Spinal cord (tissue), 10 donors: ENCODE measurements at places on chromosomes 1 and 21. TPM values are rescaled to one million over a fixed set of nuclear protein-coding genes. Genes with fewer than 3 reads are reported as not detected.

DNA sequence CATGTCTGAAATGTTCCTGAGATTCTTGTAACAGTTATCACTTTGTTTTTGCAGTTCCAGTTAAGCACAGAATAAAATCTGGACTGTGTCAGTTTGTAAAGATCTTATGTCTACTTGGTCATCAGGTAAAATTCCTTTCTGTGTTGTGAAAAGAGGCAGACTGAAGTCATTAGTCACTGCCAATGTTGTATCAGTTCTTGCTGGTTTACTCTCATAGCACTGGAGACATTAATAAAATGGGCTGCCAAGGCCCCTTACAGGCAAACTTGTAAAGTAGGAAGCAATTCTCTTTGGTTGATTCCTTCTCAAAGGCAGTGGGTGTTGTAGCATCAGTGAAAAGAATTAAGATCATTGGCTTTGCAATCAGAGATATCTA lies 61.4 kb upstream of the ST6GALNAC3 start:
- no peaks in the 10 kb centered on the region for H3K27me3 ChIP-seq
- H3K36me3 ChIP-seq, result no peaks in the 10 kb centered on the region
- DNase-seq, result no peak
- no peak overlapping the region for H3K4me3 ChIP-seq
- H3K27ac ChIP-seq, result no peak overlapping the region

GRCh38 chr1:39391691-39392679 lies 99.5 kb upstream of the BMP8A start:
- H3K27me3 ChIP-seq, result no peaks in the 10 kb centered on the region
- H3K36me3 ChIP-seq, result peaks cover 24% of the 10 kb centered on the region
- peak overlapping the region; percentile 79 for H3K27ac ChIP-seq
- no peak for DNase-seq
- H3K4me1 ChIP-seq, result peaks cover 19% of the 10 kb centered on the region

- no peaks in the 10 kb centered on the region for H3K36me3 ChIP-seq
- no peaks in the 10 kb centered on the region for H3K27me3 ChIP-seq
- DNase-seq, result no peak
- no peak overlapping the region for H3K27ac ChIP-seq
- no peak overlapping the region for H3K4me3 ChIP-seq
Measured at GRCh38 chr21:28086861-28087581, 905.7 kb downstream of the LTN1 start.

GRCh38 chr1:11752359-11753088 lies 9.5 kb upstream of the C1orf167 start:
- no peaks in the 10 kb centered on the region for H3K27me3 ChIP-seq
- peaks cover 40% of the 10 kb centered on the region for H3K36me3 ChIP-seq
- no peak overlapping the region for H3K27ac ChIP-seq
- peaks cover 4% of the 10 kb centered on the region for H3K4me1 ChIP-seq
- no peak for DNase-seq

DNA sequence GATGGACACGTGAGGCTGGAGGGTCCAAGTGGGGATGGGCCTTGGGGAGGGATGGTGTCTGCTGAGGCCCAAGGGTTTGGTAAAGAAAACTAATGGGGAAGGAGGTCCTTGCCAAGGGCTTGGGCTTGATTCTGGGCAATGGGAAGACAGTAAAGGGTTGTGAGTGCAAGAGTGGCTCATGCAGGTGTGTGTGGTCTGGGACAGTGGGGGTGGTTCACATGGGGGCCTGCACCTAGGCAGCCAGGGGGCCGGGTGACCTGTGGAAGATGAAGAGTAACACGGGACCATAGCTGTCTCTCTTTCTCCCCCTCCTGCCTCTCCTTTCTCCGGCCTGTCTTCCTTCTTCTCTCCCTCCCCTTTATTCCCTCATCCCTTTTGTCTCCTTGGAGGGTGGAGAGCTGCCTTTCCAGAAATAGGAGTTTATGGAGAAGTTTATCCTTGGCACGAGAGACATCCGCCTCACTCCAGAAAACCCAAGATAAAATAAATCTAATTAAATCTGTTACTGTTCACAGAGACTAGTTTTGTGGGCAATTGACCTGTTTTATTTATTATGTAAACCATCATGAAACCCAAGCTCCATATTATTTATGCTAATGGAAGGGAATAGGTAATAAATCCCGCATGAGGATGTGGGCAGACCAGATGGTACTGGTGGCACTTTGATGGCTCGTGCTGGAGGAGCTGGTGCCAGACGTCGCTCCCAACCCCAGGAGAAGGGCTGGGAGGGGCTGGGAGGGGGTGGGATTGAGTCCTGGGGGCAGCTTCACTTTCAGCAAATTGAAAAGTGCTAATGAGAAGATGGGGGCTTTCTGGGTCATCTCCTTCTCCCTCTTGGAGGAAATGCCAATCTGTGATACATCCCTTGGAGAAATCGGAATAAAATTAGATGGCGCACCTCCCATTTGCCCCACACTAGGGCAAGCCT lies 272.9 kb upstream of the CSF3R start:
- no peak overlapping the region for H3K27ac ChIP-seq
- H3K27me3 ChIP-seq, result no peaks in the 10 kb centered on the region
- no peak for DNase-seq
- H3K36me3 ChIP-seq, result no peaks in the 10 kb centered on the region
- no peak overlapping the region for H3K4me3 ChIP-seq
- peaks cover 7% of the 10 kb centered on the region for H3K4me1 ChIP-seq

GRCh38 chr1:180836449-180836848 lies 76.2 kb upstream of the KIAA1614 start:
- DNase-seq, result peak; percentile 75
- H3K36me3 ChIP-seq, result no peaks in the 10 kb centered on the region
- H3K27me3 ChIP-seq, result no peaks in the 10 kb centered on the region
- H3K27ac ChIP-seq, result peak overlapping the region; percentile 17
- no peak overlapping the region for H3K4me3 ChIP-seq

DNA sequence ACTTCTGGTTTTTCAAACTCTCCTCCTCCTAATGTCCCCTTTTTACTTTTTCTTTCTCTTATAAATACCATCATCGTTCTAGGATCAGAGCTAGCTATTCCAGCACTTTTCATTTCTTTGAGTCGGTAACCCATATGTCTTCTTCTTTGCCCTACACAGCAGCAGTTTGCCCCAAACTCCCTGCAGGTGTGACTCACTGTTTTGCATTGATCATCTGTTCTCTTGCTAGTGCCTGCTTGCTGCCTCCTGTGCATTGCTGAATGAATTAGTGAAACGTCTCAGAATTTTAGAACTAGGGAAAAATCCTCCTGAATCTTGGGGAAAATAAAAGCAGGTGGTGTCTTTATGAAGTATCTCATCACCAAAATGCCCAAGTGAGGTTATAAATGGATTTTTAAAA lies 21.7 kb downstream of the KCNK2 start:
- H3K36me3 ChIP-seq, result no peaks in the 10 kb centered on the region
- H3K27ac ChIP-seq, result no peak overlapping the region
- no peaks in the 10 kb centered on the region for H3K27me3 ChIP-seq
- H3K4me3 ChIP-seq, result no peak overlapping the region

GRCh38 chr1:13700521-13701270 lies 708 bp downstream of the PRDM2 start:
- H3K27me3 ChIP-seq, result no peaks in the 10 kb centered on the region
- peaks cover 9% of the 10 kb centered on the region for H3K4me1 ChIP-seq
- peak; percentile 60 for DNase-seq
- H3K27ac ChIP-seq, result peak overlapping the region; percentile 61
- no peaks in the 10 kb centered on the region for H3K36me3 ChIP-seq
- peak overlapping the region; percentile 53 for H3K4me3 ChIP-seq

DNA sequence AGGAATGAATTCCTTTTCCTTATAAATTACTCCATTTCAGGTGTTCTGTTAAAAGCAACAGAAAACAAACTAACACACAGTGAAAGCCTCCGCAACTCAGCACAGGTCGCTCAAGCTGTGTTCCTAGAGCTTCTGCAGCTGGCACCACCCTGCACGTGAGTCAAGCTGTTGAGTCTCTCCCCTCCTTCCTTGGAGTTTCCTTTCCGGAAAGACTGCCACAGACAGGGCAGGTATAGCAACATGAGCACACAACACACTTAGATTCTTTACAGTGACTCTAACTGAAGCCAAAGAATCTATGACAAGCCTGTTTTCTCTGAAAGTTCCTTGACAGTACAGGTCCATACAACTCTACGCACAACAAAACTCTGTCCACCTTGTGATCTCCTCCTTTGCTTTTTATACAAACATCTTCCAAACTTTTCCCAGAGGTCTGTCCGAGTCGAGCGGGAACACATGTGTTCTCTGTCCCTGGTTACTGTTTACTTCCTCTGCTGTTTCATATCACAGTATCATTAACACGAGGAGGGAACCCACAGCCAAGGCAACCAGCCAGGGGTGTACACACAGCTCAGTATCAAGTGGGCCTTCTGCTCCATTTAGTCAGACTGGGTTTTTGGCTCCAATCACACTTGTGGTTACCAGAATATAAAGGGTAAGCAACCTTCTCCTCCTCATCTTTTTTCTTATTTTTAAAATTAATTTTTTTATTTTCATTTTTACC lies 38.7 kb upstream of the DESI2 start:
- DNase-seq, result no peak
- no peak overlapping the region for H3K4me3 ChIP-seq
- no peaks in the 10 kb centered on the region for H3K27me3 ChIP-seq
- H3K4me1 ChIP-seq, result no peaks in the 10 kb centered on the region
- H3K27ac ChIP-seq, result no peak overlapping the region

DNA sequence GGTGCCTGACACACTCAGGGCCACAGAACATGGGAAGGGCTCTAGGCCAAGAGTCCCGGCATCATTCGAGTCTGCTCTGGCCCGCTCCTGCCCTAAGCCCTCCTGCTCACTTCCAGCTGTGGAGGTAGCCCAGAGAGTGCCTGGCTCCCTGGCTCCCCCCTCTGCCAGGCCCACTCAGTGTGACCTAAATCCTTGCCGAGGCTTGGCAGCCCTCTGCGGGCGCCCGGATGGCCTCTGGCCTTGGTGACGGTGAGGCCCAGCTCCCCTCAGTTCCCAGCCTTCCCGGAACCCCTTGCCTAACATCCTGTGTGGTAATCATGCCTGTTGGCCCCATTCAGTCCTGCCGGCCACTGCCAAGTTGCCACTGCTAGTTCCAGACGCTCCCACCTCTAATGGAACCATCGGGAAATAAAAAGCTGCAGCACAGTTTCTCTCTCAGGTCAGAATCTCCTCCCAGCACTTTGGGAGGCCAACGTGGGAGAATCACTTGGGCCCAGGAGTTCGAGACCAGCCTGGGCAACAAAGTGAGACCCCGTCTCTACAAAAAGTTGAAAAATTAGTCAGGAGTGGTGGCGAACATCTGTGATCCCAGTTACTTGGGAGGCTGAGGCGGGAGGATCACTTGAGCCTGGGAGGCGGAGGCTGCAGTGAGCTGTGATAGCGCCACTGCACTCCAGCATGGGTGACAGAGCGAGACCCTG lies 1.2 kb upstream of the H6PD start:
- H3K27me3 ChIP-seq, result no peaks in the 10 kb centered on the region
- no peak overlapping the region for H3K27ac ChIP-seq
- H3K4me1 ChIP-seq, result peaks cover 24% of the 10 kb centered on the region
- no peak for DNase-seq
- H3K36me3 ChIP-seq, result no peaks in the 10 kb centered on the region
- H3K4me3 ChIP-seq, result no peak overlapping the region

DNA sequence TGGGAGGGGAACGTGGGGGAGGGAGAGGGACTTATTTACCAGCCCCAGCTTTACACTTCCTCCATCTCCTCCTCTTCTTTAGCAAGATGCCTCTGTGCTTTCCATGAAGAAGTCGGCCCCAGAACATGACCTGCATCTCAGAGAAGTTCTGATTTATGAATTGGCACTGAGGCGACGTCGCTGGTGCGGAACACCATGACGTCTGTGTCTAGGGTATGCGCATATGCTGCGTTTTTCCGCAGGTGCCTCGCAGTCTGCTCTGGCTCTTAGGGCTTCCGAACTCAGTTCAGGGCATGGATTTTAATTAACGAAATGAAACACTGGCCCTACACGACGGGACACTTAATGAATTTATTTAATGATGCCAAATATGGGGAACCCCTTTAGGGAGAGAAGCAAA lies 510.3 kb downstream of the SMYD3 start:
- no peak overlapping the region for H3K4me3 ChIP-seq
- H3K36me3 ChIP-seq, result no peaks in the 10 kb centered on the region
- H3K27me3 ChIP-seq, result no peaks in the 10 kb centered on the region
- H3K27ac ChIP-seq, result no peak overlapping the region

GRCh38 chr1:160293020-160293968 lies 8.4 kb upstream of the PEX19 start:
- no peak overlapping the region for H3K4me3 ChIP-seq
- peaks cover 74% of the 10 kb centered on the region for H3K36me3 ChIP-seq
- no peaks in the 10 kb centered on the region for H3K27me3 ChIP-seq
- peaks cover 3% of the 10 kb centered on the region for H3K4me1 ChIP-seq
- no peak for DNase-seq
- no peak overlapping the region for H3K27ac ChIP-seq

- H3K36me3 ChIP-seq, result no peaks in the 10 kb centered on the region
- DNase-seq, result peak; percentile 4
- no peaks in the 10 kb centered on the region for H3K27me3 ChIP-seq
- H3K4me1 ChIP-seq, result peaks cover 9% of the 10 kb centered on the region
- peak overlapping the region; percentile 92 for H3K27ac ChIP-seq
Measured at GRCh38 chr1:196607981-196608380, 259 bp downstream of the KCNT2 start.

DNA sequence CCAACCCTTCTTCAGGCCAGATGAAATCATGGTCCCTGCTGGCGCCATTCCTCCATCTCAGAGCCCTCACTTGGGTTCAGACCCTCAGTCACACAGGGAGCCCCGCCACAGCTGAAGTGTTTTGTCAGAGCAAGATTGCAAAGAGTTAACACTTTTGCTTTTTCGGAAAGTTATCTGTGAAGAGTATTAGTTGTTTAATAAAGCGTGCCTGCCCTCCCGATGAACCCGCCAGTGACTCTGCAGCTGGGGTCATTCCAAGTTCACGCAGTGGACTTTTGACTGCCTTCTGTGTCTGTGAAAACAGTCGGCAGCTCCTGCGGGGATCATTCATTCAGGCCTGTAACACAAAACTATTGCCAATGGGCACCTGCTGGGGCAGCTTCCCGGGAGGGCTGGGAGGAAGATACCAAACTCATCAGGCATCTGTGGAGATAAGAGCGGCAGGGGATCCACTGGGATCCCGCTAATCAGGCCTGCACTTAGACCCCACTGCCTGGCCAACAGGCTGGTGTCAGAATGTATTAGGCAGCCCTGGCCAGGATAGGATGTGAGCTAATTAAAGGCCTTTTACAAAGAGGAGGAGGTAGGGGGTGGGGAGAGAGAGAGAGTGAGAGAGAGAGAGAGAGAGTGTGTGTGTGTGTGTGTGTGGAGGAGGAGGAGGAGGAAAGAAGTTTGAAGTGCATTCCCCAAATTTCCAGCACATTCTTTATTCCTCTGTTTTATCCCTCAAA lies 184.5 kb downstream of the DHRS3 start:
- H3K36me3 ChIP-seq, result no peaks in the 10 kb centered on the region
- no peaks in the 10 kb centered on the region for H3K27me3 ChIP-seq
- H3K4me3 ChIP-seq, result no peak overlapping the region
- H3K4me1 ChIP-seq, result peaks cover 30% of the 10 kb centered on the region

Gene C1orf141
- total RNA-seq, result 0.33 TPM

Gene KCNH1
- total RNA-seq, result 8.6 TPM

Gene CFHR3
- total RNA-seq, result 0.30 TPM

Gene GUCA2A
- not detected for total RNA-seq
